ENCODE measurements at places on chromosomes 6 and 20.

- DNase-seq, result no peak
Observed at GRCh38 chr20:8461186-8461585, 329.1 kb downstream of the PLCB1 start.

DNA sequence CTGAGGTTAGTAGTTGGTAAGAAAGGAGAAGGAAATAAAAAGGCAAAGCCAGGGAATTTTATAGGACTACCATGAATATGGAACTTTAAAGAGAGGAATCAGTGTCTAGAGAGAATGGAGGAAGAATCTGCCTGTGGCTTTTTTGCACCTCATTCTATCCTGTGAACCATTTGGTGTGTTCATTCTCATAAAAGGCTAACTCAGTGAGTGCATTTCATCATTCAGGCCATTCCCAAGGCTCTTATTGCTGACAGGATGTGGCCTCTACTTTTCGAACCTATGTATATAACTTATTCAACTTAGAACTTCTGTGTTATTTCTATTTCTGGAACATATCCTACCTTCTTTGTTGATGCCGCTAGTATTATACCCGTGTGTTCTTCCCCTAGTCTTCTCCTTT lies 27.1 kb downstream of the HSF2 start:
- no peak for DNase-seq

GRCh38 chr20:46414608-46415007 lies 8.2 kb upstream of the ELMO2 start:
- no peak for DNase-seq

DNA sequence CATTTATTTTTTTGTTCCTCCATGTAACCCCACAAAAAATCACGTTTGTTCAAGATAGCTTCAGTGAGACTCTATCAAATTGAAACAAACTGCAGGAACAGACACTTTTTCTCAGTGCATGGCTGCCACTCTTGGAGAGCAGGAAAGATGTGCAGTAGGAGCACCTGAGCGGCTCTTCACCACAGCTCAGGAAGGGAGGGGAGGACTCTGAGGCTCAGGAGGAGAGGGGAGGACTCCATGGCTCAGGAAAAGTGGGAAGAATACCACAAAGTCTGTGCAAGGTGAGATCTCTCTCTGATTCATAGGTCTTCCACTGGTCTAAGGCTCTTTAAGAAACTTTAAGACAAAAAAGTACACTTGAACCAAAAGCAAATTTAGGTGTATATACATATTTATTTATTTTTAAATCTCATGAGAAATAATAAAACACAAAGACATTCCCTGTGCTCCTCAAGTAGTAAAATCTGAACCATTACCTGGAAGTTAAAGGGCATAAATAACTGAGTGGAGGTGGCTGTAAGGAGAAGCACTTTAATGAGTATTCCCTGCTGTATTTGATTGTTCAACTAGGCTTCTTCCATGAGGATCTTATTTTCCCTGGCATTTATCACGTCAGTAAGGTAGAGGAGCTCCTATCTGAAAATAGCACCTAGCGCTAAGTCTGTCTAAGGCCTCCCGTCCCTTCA lies 69.2 kb upstream of the CCN6 start:
- no peak for DNase-seq

- no peak for DNase-seq
Observed at GRCh38 chr6:42314571-42315258, 97.1 kb upstream of the MRPS10 start.

GRCh38 chr6:84763003-84763885 lies 1.2 kb downstream of the TBX18 start:
- DNase-seq, result no peak

DNA sequence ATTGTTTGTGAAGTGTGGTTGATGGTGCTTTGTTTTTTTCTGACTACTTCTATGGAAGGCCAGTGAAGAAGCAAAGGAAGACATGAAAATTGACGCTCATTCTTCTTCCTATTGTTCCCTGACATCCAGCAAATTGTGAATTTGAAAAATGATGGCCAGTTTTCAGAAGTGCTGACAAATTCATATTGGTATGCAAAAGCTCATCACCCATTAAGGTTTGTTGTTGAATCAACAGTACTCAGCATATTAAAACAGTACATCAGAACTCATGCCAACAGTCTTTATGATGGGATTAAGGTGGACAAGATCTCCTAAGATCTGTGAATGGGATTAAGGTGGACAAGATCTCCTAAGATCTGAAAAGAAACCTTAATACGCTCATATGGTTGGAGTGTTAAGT lies 1.0 kb upstream of the MTG2 start:
- DNase-seq, result no peak

GRCh38 chr6:56516003-56516402 lies 126.7 kb downstream of the DST start:
- DNase-seq, result no peak

DNA sequence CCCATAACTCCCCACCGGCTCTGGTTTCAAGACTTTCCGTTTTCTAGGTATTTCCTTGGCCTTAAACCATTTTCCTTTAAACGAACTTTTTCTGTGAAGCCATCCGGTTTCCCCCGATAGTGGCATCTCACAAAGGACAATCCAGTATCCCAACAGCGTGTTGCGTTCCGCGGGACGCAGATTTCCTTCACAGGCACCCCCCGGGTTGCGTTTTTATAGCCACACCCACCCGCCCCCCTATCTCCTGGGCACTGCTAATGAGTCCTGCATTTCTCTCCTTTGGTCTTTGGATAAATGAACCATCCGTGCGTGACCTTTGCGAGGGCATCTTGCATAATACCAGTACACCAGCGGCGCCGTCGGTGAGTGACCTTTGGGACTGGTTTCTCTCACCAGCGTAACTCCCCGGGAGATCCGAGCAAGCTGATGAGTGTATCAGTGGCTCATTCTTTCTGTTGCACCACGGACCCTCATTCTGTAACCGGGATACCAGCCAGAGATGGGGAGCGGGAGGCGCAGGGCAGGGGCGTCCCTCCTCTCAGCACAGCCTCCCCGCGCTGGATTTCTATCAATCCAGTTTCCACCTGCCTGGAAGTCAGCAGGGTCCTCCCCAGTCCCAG lies 586 bp upstream of the NQO2 start:
- DNase-seq, result no peak

DNA sequence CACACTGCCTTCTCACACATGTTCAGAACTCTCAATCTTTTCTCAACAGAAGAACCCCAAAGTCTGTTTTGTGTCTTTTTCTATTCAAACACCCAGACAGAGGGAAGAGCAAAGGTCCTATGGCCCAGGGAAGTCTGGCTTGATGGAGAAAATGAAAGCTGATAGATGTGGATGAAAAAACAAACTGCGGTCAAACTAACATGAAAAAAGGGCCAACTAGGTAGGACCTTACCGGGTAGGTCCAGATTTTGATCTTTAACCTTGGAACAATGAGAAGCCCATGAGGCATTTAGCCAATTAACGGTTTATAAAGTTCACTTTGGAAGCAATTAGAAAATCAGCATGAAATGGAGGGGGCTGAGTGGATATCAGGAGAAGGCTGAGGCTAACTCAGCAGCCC lies 507.7 kb upstream of the SLC35B3 start:
- DNase-seq, result no peak
